ENCODE measurements at places on chromosomes 3 and 15.

DNA sequence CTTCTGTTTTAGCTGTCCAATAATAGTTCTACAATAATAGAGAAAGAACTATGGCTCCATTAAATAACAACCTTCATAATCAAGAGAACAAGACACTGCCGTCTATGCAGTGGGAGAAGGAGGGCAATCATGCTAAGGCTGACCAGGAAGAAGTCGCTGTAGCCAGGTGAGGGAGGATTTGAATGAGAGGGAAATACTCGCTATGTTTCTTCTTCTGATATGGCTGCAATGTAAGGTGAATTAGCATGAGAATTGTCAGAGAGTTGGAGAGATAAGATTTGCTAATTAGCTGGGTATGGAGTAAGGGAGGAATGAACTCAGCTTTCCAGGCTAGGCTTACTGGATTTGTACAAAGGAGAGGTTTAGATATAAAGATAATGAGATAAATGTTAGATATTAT, 555.4 kb upstream of the ZNF385D start:
- DNase-seq = no peak

DNA sequence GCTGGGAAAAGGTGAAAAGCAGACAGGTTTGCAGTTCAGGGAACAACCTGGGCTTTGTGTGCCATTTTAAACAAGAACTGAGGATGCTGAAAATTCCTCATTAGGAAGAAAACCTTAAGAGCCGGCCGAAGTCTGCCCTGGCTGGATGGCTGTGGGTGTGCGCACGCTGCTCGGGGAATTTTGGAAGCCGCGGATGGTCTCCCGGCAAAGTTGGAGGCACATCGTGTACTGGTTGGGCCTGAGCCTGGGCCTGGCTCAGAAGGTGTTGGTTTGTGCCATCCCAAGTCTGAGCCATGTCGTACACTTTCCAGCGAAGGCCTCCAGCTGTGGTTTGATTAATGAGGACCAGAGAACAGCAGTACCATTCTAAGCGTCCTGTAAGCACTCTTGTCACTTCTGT, 188.2 kb downstream of the ATP10A start:
- DNase-seq = no peak

GRCh38 chr3:99551520-99551919, 86.9 kb upstream of the COL8A1 start:
- DNase-seq = no peak

GRCh38 chr3:149618151-149619123, 39.4 kb downstream of the WWTR1 start:
- no peak for DNase-seq

- DNase-seq = no peak
These were observed 92.5 kb upstream of the SKOR1 start for GRCh38 chr15:67732671-67733374.

DNA sequence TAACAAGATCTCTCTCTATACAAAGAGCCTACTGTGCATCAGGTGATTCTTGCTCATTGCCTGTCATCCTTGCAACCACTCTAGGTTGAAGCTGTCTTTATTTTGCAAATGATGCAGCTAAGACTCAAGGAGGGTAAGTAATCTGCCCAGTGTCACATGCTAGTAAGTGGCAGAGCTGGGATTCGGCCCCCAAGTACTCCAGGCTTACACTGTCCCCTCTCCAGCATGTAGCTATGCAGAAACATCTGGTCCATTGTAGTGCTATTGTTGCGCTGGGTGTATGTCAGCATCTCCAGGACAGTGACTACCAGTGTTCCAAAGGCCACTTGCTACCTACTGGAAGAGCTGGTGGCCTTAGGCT, 248.9 kb downstream of the SLCO3A1 start:
- DNase-seq = no peak

DNA sequence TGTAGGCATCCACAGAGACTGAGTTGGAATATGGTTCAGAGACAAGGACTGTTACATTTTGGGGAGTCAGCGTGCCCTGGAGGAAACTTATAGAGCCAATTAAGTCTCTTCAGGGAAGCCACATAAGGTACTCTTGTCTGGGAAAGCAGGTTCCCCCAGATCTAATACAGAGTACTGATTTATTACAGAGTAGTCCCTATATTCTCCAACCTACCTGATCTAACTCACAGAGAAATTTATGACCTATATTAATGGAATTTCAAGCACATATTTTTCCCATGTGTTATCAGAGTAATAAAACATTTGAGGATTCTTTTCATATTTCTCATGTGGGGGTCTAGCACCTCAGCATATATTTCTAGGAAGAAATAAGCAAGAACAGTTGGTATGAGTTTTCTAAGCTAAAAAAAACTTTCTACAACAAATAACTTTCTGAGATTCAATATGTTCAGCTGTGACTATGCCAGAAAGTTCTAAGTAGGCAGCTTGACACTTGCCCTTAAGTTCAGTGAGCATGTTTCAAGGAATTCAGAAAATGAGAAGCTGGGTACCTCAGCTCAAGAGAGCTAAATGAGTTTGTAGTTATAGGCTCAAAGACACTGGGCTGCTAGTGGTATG, 75.3 kb upstream of the COL8A1 start:
- no peak for DNase-seq

DNA sequence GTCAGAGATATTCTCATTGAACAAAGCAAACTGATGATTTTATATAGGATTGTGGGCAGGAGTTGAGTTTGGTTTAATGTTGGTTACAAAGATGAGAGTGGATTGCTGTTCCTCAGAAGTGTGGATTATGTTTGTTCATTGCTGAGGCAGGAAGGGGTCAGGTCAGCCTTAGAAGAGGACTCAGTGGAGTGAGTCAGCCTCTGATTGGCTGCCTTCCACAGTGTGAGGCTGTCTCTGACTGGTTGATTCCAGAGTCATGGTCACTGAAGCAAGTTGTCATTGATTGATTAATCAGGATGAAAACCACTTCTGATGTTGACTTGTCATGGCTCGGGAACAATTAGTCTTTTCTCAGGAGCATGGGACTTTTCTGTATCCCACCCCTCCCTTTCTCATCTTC, 36.2 kb downstream of the KBTBD12 start:
- DNase-seq = no peak

DNA sequence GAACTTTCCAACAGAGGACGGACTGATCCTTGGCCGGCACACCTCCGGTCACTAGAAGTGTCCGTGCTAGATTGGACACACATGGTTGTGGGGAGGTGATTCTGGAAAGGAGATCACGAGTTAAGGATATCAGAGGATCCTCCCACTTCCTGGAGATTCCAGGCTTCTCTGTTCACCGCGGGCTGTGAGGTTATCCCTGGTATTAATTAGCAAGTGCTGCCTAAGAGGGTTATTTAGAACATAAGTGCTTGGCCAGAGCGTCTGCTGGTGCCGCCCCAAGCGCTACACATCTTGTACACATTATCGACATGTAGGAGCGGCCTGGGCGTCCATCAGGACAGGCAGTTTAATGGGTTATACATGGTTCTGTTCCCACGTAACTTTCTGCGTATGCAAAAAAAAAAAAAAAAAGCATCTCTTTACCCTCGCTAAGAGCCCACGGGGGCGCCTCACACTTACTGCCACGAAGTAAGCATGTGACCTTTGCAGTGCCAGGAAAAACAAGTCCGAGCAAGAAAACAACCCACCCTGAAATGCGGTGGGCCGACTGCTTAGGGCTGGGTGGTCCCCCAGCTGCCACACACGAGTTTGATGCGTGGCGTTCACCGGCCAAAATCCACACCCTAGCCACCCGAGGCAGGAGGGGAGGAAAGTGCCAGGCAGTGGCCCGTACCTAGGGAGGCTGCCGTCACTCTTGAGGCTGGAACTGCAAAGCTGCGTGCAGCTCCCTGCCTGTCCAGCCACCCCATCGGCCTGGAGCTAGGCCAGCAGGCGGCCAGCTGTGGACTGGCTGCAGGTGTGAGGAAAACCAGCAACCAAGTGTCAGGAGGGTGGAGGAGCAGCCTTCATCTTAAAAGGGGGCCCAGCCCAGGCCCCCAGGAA, 78.0 kb downstream of the CPN2 start:
- DNase-seq = peak; percentile 58

DNA sequence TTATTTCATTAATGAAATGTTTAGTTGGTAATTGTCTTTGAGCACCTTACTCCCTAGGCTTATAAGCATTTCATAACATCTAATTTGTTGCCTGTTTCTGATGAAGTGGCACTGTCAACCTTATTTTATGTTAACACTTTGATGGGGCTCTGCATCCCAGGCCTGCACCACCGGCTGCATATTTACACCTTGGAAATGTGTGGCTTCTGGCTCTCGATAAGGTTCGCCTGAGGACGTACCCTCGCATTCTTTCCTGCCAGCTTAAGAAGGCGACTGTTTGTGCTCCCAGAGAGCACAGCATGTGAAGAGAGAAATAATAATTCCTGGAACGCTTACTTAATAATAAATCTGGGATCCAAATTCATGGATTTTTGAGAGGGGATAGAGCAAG, 763.3 kb upstream of the CFAP20DC start:
- no peak for DNase-seq

DNA sequence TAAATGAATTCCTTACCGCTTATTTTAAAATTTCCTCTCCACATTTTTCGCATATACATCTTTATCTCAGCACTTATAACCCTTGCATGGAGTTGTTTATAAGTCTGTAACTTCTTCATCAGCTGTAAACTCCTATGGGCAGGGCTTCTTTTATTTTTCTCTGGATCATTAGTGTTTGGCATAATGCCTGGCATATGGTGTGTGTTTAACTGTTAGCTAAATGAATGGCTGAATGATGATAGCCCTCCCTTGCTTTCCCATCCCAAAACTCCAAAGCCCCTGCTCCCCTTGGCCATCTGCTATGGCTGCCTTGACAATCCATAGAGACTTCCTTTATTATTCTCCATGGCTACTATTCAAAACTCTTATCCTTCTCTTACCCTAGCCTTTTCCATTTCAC, 48.1 kb upstream of the SEMA6D start:
- no peak for DNase-seq

DNA sequence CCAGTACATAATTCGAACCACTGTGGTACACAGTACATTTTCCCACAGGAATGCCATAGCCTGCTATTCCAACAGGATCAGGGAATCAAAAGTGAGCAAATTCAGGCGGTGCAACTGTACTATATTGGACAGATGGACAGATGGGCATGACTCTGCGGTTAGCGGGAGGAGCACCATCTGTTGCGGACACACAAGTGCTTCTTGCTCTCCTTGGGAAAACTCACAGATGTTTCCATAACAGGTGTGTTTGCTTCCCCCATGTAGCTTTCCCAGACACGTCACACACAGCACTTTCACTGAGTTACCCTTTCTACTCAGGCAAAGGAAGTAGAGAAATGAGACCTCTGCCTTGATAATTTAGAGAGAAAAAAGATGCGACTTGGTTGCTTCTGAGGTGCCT, 325.1 kb upstream of the THBS1 start:
- DNase-seq = no peak

DNA sequence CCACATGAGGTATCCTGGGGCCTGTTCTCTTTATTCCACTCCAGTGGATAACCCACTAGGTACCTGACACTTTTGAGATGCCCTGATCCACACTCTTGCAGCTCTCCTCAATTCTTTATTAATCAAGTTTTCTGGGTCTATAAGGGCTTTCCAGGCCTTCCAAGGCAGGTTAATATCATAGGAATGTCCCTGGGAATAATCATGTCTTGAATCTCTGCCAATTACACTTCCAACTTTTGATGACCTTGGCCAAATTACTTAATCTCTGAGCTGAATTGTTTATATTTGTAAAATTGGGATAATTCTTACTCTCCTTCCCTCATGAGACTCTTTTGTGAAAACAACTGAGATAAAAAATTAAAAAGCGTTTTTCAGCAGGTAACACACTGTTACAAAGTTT, 881.7 kb downstream of the MCTP2 start:
- no peak for DNase-seq

DNA sequence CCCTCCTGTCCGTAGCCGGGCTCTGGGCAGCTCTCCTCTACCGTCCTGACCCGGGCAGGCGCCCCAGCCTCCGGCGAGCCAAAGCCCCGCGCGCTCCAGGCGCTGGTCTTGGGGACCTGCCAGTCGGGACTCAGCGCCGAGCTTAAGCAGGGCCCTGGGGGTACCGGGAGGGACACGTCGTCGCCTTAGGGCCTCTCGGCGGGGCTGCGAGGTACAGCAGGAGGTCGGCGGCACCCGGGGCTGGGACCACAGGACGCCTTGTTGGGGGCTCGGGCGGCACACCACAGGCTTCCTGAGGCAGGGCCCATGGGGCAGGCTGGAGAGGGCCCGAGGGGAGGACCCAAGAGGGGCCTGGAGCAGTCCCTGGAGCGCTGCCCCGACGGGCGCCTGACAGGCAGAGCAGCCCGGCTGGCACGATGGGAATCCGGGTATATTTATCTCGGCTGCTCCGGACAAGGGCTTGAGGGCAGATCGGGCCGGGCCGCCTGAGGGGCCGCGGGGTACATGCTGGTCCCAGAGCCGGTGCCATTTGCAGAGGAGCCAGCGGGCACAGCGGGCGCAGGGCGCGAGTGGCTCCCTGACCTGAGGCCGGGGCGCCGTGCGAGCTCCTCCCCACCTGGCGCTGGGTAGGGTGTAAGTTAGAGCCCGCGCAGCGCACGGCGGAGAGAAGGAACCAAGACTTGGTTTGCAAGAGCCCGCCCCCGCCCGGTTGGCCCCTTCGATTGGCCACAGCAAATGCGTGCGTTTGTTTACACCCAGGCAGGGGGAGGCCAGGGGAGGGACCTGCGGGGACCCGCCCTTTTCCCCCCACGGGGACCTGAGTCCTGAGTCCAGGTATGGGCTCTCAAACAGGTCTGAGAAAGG, 574 bp downstream of the SLC38A3 start:
- DNase-seq = no peak

GRCh38 chr3:141825216-141826011, 51.0 kb upstream of the ATP1B3 start:
- DNase-seq = no peak

- no peak for DNase-seq
These were observed 243.9 kb downstream of the SHQ1 start for GRCh38 chr3:72604328-72604727.

GRCh38 chr3:151987893-151988292, 114.5 kb downstream of the SUCNR1 start:
- no peak for DNase-seq

GRCh38 chr15:73972984-73973682, 19.0 kb downstream of the STOML1 start:
- DNase-seq = peak; percentile 64

DNA sequence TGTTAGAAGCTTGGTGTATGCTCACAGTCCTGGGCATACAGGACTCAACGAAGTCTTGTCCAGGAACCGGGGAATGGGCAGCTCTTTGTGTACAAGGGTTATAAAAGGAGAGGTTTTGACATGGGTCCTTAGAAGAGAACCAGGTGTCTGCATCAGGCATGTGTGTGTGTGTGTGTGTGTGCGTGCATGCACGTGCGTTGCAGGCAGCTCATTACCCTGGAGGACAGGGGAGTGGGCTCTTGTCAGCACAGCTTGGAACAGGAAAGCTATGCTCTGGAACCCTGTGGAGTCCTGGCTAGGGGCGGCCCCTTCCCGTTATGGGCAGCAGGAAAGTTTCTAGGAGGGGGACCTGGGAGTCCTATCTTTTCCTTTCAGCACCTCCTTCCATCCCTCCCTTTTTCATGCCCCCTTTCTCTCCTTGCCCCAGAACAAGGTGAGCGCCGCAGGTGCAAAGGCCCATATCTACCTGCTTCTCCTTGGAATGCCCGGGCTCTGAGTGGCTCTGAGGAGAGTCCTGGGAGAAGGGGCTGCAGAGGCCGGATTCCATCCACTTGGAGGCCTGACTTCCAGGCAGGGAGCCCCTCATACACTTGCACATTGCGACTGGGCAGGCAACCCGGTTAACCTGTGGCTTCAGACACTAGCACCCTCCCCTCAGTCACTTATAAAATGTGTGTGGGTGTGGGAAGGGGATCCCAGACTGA, 33.9 kb upstream of the LCTL start:
- DNase-seq = no peak
